ENCODE measurements at places on chromosomes 7 and 10.

- no peak for DNase-seq
Measured at GRCh38 chr10:118042827-118043242, 3.9 kb downstream of the RAB11FIP2 start.

DNA sequence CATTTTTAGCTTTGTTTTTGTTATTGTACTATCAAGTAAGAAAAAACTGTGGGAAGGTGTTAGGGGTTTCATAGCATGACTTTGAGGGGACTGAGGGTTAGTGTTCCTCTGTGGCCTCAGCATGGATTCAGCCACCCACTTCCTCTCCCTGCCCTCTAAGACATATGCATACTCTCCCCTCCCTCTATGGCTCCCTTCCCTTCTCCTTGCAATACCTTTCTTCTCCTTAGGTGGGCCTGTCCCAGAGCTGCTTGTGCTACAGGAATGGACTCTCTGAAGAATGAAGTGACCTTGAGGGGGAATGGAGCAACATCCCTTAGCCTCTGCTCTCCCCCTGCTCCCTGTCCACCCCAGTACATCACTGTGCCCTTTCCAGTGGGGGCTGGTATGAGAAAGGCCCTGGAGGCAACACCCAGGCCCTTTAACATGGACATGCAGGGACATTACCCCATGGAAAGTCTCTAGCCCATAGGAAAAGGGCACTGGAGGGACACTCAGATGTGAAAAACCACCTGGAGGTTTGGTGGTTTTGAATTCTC lies 22.4 kb downstream of the CDH23 start:
- DNase-seq, result no peak

DNA sequence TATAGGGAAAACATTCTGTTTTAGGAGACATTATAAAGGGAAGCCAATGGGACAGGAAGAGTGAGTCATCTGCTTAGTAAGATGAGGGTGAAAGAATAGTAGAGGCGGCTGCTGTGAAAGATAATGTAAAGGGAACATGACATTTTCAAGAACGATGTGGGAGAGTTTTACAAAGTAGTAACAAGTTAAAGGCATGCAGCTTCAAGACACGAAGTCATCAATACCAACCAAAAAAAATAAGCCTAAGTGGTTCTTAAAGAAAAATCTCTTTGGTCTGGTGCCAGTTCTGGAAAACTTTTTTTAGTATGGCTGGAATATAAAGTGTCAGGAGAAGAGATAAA lies 6.1 kb downstream of the GSTO1 start:
- no peak for DNase-seq

DNA sequence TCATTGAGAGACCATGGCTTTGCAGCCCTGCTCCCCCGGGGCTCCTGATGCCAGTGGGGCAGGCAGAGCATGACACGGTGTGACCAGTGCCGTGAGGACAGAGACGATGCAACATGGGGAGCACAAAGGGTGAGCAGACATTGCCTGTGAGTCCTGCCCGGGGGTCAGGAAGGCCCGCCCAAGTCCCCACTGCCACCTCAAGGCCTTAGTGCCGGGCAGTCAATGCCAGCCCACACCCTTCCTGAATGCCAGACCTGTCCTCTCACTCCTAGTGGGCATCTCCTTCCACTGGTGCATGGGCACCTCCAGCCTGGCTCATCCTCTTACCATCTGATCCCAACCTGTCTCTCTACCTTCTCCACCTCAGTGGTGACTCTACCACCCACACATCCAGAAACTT lies 157.9 kb upstream of the ZMIZ1 start:
- DNase-seq, result no peak

DNA sequence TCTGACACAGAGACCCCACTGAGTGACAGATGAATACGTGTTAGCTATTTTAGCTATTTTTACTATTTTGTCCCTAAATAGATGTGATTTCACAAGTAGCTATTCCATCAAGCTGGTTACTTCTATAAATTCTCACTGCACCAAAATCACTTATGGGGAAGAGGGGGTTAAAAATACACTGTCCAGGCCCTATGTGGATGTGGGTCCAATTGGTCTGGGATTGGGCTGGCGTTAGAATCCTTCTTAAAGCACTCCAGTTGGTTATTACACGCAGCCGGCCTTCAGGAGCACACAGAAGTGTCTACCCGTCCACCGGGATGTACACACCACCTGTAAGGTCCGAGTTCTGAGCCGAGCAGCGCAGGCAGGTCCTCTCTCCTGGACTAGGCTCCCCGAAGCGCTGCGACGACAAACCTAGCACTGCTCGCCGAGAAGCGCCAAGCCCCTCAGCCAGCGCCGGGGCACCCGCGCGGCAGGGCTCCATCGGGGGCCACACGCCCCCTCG lies 222.3 kb upstream of the MKLN1 start:
- no peak for DNase-seq

GRCh38 chr10:18194634-18195033 lies 54.4 kb downstream of the CACNB2 start:
- DNase-seq, result no peak

GRCh38 chr10:122293961-122294380 lies 22.9 kb downstream of the BTBD16 start:
- DNase-seq, result no peak

GRCh38 chr7:1873857-1874589 lies 203.9 kb downstream of the ELFN1 start:
- DNase-seq, result no peak

DNA sequence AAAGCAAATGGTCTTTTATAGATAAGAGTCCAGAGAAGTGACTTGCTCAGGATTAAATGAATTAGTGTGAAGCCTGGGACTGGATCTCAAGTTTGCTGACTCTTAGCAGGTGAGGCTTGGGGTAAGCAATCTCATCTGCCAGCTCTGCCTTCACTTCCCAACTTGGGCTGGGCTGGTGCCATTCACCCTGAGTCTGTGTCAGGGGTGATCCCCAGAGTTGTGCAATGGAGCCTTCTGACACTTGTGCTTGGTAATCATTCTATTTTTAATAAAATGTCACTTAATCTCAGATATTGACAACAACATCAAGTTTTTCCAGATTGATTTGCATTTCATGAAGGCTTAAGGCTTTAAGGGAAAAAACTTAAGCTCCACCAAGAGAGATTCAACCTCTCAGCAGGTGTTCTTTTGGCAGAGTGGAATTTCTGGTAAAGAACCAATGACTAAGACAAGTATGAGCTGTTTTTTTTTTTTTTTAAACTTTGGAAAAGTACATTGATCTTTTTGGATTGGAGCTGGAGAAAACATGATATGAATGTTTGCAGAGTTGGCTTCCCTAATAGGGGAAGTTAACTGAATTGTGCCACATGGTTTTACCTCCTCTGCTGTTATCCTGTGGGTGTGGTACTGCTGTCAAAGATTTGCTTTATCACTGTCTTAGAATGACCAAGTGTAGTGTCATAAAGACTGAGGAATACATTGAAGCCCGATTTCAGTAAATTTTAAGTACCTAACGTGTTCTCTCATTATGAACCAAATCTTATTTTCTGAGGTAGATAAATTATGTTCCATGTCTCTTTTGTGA lies 48.6 kb upstream of the GPR37 start:
- no peak for DNase-seq

DNA sequence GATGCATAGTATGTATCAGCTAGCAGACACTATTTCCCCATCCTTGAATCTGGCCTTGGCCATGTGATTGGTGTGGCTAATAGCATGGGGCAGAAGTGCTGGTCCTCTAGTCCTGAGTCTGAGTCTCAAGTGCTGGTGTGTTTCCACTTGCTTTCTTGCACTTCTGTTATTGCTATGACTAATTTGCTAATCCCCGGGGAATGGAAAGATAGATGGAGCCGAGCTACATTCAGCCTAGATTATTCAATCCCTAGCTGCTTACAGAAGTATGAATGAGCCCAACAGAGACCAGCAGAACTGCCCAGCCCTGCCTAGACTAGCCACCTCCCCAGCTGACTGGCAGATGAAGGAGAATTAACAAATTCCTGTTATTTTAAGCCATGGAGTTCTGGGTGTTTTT lies 53.2 kb upstream of the SYPL1 start:
- no peak for DNase-seq

Data from H7 (cell line).